ENCODE measurements at places on chromosomes 5 and 9.

- no peak for DNase-seq
Observed at GRCh38 chr9:3963643-3964369, 336.1 kb downstream of the GLIS3 start.

- DNase-seq = no peak
Observed at GRCh38 chr5:150181027-150181426, 8.8 kb upstream of the SLC6A7 start.

DNA sequence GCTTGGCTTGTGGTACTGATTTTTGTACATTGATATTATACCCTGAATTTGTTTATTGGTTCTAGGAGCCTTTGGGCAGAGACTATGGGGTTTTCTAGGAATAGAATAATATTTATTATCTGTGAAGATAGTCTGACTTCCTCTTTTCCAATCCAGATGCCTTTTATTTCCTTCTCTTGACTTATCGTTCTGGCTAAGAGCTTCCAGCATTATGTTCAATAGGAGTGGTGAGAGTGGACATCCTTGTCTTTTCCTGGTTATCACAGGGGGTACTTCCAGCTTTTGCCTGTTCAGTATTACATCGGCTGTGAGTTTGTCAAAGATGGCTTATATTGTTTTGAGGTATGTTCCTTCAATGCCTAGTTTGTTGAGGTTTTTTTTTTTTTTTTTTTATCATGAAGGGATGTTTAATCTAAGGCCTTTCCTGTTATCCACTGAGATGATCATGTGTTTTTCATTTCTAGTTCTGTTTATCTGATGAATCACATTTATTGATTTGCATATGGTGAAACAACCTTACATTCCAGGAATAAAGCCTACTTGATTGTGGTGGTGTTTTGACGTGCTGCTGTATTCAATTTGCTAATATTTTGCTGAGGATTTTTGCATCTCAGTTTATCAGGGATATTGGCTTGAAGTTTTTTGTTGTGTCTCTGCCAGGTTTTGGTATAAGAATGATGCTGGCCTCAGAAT is 77.5 kb downstream of the CERT1 start:
- DNase-seq = no peak

- no peak for DNase-seq
Observed at GRCh38 chr9:37466037-37466709, 923 bp upstream of the ZBTB5 start.

GRCh38 chr9:81499021-81499454 is 190.3 kb downstream of the TLE1 start:
- no peak for DNase-seq
